ENCODE measurements at places on chromosomes 13 and 19.

DNA sequence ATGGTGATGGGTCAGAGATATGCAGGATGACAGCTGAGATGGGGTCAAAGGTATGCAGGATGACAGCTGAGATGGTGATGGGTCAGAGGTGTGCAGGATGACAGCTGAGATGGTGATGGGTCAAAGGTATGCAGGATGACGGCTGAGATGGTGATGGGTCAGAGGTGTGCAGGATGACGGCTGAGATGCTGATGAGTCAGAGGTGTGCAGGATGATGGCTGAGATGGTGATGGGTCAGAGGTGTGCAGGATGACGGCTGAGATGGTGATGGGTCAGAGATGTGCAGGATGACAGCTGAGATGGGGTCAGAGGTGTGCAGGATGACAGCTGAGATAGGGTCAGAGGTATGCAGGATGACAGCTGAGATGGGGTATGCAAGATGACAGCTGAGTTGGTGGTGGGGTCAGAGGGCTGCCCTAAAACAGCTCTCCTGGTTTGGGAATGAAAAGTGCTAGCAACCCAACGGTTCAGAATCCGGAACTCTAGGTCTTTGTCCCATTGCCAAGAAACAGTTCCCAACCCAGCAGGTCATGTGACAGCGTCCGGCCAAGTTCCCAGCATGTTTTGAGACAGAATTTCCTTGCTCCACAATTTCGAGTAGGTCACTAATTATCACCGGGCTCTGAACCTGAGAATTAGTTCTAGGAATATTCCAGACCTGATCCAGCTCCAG, 3.2 kb downstream of the SELENOW start:
- no peak for DNase-seq

DNA sequence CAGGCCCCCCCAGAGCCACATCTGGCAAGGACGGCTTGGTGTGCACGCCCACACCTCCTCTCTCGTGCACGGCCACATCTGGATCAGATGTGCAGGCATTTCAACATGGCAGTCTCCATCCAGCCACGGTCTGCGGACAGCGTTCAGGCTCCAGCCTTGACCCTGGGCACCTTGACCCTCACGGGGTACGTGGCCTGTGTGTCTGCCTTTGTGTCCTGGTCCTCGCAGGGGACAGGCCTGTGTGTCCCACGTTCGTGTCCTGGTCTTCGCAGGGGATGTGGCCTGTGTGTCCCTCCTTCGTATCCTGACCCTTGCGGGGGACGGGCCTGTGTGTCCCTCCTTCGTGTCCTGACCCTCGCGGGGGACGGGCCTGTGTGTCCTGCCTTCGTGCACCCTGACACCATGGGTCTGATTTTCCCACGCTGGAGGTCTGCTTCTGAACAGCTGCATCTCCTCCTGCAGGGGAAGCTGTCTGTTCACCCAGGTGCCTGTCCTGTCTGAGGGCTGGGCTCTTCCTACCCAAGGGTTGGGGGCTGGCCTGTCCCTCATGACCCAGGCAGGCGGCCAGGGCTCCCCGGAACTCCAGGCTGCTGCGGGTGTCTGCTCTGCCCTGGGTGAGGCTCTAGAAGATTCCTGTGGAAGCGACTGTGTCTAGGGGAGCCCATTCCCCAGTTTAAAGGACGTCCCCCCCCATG, 25.3 kb downstream of the RASA3 start:
- DNase-seq, result no peak

GRCh38 chr13:59570204-59570603, 593.5 kb downstream of the DIAPH3 start:
- no peak for DNase-seq

- DNase-seq, result no peak
Measured at GRCh38 chr13:97896446-97896845, 57.0 kb upstream of the IPO5 start.

DNA sequence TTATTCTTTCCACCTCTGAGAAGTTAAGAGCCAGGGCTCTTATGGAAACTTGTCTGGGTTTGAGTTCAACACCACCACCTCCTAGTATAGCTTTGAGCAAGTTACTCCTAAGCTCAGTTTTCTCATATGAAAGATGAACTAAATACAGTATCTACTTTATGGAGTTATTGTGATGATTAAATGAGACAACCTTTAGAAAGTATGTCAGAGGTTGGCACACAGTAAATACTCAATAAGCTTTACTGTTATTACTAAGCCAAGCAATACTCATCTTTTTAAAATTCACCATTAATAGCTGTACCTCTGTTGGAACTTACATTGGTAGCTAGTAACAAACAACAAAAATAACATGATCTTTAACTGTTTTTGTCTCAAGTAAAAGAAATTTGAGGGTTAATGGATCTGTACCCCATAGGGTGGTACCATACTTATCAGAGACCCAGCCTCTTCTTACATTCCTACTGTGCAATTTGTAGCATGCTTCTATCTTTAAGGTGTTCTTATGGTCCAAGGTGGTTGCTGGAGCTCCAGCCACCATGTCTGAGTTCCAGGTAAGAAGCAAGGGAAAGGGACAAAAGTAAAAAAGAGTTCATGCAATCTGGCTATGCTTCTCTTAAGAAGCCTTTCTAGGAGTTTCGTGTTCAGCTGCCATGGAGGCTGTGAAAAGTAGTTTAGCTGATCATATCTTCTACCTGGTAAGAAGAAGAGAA, 24.1 kb upstream of the NDFIP2 start:
- DNase-seq, result no peak

DNA sequence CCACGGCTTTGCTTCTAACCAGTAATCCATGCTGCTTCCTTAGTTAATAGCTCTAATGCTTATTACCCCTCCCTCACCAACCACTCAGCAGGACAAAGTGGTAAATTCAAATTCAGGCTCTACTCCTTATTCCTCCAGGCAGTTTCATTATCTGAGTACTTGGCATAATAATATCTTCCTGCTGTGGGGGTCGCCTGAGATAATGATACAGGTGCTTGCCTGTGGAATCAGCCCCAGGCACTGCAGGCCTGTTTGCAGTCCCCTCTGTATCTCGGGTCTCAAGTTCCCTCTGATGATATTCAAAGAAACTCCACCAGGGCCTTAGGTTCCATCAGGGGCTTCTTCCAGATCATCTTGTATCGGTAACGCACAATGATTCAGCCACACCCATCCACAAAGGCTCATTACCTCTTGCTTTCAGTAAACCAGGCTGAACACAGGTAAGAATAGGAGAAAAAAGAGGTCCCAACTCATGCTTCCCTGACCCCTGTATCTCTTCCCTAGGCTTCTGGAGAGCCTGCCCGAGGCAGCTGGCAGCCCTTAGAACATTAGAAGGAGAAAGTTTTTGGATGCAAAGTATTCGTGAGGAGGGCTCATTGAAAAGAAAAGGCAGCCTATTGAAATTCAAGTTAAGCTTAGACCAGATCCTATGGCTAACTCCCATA, 14.3 kb upstream of the FOXO1 start:
- DNase-seq, result no peak

DNA sequence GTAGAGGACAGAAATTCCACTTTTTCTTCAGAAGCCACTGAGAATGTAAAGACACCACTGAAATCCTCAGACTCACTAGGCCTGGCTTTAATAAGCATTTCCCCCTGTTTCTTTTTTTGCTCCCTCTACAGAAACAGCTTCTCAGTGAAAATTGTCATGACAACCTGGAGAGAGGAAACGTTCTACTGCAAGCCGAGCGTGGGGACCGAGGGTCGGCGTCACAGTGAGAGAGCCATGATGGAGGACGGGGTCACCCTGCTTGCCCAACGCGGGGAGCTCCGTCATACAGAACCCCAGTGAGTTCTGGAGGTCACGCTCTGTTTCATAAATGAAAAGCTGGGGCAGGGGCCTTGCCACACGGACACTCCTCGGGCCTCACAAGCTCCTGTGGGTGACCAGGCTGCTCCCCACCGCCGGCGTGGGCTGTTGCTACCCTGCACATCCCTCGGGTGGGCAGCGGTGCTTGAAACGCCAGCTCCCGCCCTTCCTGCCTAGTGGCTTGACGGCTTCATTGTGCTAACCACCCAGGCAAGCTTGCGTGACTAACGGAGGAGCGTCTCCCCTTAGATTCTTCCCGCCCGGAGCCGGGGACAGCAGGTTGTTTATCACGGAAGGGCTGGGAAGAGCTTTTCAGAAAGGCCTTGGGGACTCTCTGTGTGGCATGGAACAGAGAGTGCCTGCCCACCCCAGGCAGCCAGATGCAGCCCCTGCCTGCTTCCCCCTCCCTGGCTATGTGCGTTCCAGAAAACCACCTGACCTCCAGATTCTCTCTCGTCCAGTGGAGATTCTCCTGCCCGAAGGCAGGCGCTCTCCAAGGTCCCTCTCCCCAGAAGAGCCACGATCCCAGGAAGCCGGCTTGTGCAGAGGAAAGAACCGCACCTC, 153.6 kb downstream of the KATNAL1 start:
- no peak for DNase-seq

DNA sequence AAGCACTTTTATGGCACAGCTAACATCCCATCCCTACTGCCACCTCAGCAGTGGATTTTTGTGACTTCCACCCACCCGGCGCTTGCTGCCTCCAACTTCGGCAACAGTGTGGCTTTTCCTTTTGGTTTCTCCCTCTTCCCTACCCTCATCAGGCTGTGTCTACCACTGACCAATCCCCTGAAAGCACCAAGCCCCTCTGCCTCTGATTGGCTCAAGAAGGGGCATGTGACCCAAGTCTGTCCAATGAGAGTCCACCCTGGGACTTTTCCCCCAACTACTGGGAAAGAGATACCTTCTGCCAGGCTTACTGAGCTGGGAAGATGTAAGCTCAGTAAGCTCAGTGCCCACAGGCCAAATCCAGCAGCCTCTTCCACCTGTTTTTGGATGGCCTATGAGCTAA, 5.8 kb downstream of the SMIM7 start:
- DNase-seq, result no peak

DNA sequence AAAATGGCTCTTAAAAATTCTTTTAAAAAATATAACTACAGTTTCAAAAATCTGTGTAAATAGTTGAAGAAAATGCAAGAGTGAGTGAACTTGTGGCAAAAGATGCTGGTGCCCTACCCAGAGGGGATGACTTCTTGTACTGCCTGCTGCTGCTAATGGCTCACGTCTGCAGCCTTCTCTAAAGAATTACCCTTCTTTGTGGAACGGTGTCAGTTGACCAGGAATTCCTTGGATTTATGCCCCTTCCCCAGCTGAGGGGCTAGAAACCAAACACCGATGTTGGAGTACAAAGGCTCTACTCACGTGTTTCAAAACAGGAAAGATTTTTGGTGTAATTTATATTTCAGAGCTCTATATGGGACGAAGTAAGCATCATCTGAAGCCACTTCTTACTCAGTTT, 1582.8 kb downstream of the OLFM4 start:
- DNase-seq, result no peak

- DNase-seq, result no peak
Measured at GRCh38 chr13:67792151-67792676, 562.1 kb upstream of the PCDH9 start.

DNA sequence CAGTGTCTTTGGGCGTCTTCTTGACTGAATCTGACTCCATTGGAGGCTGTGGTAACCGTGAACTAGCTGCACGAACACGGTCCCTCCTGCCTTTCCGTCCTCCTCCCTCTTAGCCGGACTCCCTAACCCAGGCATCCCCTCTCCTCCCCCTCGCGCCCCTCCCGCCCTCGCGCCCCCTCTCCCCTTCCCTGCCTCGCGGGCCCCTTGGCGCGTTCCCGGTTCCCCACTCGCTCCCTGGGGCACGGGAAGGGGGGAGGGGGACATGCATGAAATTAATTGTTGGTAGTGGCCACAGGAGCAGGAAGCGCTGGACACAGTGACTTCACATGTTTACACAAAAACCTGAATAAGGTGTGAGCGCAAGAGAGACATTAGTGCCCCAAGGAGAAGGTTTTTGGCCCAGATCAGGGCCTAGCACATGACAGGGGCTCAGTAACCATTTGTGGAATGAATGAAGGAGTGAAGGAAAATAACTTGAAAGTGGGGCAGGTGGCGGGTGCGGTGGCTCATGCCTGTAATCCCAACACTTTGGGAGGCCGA, 279 bp downstream of the DMRTC2 start:
- DNase-seq, result no peak

GRCh38 chr13:35208587-35208986, 266.5 kb downstream of the NBEA start:
- no peak for DNase-seq

GRCh38 chr13:24280720-24281119, 28.7 kb upstream of the C1QTNF9 start:
- DNase-seq, result peak; percentile 27

- peak; percentile 92 for DNase-seq
Measured at GRCh38 chr19:16829010-16829821, at the start of gene SIN3B. Gene SIN3B, plus strand, starts transcription at chr19:16829398. Its CDS starts 23 bp downstream, at chr19:16829421.

- no peak for DNase-seq
Measured at GRCh38 chr19:50639121-50640112, at the start of gene SYT3. Gene SYT3, minus strand, starts transcription at chr19:50639881. Its CDS starts 2,470 bp downstream, at chr19:50637411.

DNA sequence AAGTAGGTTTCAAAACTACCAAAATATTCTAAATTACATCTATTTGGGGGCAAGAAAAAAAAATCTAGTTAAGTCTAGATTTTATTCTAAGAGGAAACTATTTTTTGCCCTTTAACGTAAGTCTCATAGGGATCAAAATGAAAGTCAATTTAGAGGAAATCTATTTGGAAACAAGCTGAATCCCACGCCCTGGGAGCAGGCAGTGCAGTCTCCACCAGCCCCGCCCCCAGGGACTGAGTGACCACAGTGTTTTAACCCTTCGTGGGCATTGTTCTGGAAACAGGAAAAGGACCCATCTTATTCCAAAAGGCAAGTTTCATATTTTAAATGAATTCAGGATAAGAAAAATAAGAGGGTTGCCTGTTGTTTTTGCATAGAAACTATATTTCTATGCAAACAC, 209.7 kb downstream of the SPRY2 start:
- DNase-seq, result no peak

DNA sequence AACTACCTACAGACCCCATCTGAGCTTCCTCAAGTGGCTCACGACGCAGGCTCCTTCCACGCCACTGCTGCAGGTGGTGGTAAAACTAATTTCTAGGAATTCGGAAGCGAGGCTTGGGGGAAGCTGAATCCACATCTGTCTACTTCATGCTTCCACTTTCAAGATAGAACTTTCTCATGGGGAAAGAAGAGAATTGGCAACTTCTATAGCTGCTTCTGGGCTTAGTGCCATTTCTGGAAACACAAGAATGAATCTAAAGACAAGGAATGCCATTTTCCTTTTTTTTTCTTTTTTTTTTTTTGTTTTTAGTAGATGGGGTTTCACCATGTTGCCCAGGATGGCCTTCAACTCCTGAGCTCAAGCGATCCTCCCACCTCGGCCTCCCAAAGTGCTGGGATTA, 2.8 kb upstream of the NLRP12 start:
- no peak for DNase-seq

DNA sequence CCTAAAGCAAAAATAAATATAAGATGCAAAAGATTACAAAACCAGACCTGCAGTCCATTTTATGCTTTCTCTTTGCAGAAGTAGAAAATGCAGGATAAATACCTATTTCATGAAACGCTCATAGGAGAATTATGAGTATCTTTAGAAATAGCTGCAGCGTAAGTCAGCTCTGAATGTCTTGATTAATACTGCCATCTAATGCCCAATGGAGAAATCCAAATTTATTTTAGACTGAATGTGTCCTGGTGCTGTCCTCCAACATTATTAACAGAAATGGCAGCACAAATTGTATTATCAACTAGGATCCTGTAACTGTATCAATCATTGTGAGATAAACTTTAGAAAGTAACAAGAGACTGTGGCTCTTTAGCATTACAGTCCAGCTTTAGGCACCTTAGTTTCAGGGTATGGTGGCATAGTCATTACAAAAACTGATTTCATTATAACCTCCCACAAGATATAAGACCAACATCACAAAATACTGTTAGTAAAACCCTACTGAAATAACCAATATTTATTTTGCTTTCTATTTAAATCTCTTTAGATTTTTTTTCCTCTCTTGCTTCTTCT, 162.1 kb upstream of the MIR17HG start:
- no peak for DNase-seq

Measured in memory B cell (primary cell).